ENCODE measurements at places on chromosomes 3 and 15.

- no peak for DNase-seq
These were observed at the start of gene CNTN4 for GRCh38 chr3:2098398-2099027. CNTN4 (plus strand) TSS chr3:2098866.

DNA sequence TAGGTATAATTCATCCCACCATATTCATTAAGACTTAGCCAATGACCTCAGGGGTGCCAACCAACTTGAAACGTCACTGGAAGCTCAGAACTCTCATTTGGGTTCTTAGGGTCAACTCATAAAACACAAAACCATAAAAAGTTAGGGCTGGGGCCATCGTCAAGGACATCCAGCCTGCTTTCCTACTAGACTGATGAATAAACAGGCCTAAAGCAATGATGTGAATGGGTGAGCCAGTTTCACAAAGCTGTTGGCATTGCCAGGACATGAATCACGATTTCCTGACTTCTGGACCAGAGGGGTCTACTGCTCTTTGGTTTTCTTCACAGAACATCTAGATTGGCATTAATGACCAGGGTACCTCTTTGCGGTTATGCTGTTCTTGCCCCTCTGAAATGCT lies 64.7 kb downstream of the EOMES start:
- DNase-seq: no peak

GRCh38 chr3:115401851-115402501 lies 221.3 kb upstream of the GAP43 start:
- DNase-seq: no peak

- DNase-seq: no peak
These were observed 40.0 kb downstream of the SLC28A2 start for GRCh38 chr15:45291822-45292582.

DNA sequence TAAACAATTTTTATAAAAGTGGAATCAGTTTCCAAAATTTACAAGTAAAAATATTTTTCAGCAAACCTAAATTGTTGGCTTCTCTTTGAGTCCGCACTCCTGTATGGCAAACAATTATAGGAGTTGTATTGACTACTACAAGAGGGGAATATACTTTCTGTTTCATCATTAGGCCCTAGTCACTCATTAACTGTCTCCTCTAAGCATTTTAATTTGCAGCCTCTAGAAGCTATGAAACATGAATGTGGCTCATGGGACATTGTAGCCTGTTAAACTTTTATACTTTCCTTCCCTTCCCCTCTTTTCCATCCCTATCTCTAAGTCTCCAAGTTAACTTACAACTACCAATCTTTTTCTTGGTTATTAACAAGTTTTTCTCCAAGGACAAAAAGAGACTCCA lies 58.9 kb upstream of the CBLB start:
- no peak for DNase-seq

DNA sequence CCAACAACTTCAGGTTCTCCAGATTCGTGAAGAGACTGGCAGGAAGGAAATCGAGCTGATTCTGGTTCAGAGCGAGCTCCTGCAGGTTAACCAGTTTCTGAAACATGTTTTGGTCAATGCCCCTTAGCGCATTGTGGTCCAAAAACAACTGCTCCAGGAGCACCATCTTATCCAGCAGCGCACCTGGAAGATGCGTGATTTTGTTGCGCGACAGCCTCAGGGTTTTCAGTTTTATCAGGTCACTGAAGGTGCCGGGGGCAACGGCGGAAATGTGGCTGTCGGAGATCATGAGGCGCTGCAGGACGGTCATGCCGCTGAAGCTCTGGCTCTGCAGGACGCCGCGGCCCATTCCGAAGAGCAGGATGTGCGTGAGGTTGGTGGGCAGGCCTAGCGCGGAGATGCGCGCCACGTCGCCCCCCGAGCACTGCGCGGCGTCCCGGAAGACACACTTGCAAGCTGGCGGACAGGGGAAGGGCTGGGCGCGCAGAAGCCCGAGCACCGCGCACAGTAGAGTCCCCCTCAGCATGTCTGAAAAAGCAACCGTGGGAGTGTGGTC lies 1.2 kb downstream of the GP5 start:
- no peak for DNase-seq

GRCh38 chr3:197224034-197224444 lies 74.4 kb downstream of the DLG1 start:
- DNase-seq: no peak

DNA sequence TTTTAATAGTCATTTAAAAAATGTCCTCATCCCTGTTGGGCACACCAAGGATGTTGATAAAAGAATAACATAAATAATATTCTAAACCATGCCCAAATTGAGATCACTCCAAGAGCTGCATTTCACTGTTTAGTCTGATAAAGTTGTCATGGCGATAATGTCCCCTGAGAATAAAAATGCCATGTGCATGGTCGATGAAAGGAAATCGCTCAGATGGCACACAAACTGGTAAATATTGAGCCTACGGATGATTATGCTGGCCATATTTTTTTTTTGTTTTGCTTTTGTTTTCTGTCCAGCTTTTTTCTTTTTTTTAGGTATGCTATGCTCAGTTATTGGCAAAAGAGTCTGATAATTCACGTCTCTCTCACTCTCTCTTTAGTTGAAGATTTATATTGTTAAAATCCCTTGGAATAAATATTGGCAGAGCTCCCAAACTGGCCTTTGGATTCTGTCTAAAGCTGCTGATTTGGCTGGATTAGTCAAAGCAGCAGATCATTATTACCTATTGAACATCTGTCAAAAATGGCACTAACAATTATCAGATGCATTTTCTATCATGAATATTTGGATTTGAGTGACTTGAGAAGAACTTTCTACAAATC lies 643.8 kb downstream of the SQOR start:
- no peak for DNase-seq

DNA sequence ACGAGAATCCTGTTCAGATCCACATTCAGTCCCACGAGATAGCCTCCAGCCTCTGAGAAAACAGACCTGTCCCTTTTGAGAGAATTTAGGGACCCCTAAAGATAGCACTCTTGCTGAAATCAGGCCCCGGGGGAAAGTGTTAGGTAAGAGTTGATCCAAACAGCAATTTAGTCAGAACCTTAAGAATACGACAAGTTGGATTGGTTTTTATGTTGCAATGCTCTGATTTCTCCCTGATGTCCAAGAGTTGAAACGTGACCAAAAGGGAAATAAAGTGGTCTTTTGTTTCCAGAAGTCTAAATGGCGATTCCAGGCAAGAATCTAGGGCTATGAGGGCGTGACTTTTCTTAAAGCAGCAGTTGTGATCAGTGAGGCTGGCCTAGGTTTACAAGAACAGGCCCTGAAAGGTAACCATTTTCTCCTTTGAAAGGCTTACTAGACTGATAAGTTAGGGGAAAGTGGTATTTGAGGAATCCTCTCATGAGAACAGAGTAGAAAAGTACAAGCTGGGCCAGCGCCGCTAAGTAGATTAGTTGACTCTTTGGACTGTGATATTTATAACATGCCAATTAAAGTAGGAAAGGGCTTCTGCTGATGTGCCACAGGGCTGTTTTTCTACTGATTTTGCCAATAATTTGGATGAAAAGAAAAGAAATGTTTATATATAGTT lies 4.9 kb downstream of the MAN2A2 start:
- no peak for DNase-seq

GRCh38 chr3:24550588-24550987 lies 55.9 kb upstream of the THRB start:
- no peak for DNase-seq

DNA sequence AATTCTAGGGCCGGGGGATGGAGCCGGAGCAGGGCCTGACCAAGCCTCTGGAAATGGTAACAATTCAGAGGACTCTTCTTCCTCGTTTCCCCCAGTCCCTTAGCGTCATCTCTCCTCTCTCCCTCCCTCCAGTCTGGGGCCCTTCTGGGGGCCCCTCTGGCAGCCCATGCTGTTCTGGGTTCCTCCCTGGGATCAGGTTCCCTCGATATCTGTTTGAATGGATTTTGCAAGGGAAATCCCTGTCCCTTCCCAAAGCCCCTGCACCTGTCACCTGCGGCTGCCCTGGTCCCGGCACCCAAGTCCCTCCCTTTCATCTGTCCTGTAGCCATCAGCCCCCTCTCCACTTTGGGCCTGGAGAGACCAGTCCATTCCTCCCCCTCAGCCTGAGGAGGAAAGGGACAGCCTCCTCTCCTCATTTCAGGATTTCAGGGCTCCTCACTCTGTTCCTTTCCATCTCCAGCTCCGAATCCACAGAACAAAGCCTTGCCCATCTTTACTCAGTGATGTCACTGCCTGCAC lies 1.7 kb upstream of the PLCB2 start:
- DNase-seq: no peak

- DNase-seq: no peak
These were observed 29.4 kb upstream of the ACAD9 start for GRCh38 chr3:128849911-128850455.

DNA sequence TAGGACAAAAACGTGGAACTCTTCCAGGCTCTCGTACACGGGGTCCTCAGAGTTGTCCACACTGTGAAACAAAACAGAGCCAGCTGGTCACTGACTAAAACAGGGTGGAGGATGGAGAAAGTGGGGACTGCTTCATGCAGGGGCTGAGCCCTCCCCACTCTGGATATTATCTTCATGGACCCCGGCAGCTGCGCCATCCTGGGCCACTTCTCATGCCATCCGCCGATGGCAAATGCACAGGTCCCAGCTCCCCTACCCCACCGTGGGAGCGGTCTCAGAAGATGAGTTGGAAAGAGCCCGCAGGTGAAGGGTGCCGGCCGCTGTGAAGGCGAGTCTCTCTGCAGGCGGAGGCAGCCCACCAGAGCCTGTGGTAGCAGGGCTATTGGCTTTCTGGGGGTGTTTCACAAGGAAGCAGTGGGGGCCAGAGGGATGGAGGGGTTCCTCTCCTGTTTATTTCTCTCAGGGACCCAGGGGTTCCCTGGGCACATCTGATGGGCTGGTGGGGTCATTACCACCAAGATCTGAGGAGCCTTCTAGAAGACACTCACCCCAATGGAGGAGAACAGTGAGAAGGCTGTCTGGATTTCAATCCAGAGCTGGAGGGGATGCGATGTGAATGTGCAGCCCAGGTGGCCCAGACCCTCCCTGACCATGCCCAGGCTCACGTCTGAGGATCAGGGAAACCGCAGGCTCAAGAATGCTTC lies 177.3 kb downstream of the KLF13 start:
- no peak for DNase-seq

- DNase-seq: no peak
These were observed 1.3 kb downstream of the CTNNB1 start for GRCh38 chr3:41200669-41201021.

DNA sequence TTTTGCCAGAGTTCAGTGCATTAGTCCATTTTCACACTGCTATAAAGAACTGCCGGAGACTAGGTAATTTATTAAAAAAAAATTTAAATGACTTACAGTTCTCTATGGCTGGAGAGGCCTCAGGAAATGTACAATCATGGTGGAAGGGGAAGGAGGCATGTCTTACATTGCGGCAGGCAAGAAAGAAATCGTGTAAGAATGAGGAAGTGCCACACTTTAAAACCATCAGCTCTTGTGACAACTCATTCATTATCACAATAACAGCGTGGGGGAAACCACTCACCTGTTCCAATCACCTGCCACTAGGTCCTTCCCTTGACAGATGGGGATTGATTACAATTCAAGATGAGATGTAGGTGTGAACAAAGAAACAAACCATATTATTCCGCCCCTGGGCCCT lies 1361.4 kb downstream of the NSUN3 start:
- no peak for DNase-seq

DNA sequence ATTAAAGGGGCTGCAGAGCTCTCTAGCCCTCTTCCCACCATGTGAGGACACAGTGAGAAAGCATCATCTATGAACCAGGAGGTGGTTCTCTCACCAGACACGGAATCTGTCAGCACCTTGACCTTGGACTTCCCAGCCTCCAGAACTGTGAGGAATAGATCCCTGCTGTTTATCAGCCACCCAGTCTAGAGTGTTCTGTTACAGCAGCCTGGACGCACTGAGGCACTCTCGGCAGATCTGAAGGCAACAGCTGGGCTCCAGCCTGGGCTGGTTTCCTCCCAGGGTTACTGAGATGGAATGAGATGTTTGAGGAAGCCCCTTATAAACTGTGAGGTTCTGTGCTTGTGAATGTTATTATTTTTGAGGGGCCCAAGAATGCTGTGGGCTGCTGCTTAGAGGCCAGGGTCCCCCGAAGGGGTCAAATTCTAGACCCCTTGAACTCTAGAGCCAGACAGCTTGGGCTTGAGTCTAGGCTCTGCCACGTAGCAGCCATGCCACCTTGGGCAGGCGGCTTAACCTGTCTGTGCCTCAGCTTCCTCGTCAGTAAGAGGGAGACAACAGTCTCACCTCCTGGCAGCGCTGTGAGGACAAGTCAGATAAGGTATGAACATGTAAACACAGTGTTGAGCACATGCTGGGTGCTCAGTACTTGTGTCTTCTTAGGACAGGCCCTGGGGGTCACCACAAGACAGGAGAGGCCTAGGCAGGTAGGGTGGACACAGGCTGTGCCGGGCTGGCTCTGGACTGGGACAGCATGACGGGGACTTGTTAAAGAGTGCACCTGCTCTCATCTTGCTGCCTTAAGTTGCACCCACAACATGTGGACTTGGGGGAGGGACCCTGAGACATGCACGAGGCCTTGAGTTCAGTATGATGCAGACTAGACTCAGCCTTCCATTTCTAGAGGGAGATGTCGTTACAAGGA lies 49.2 kb downstream of the MGLL start:
- no peak for DNase-seq
